ENCODE measurements at places on chromosomes 12 and 14.
A peak's percentile ranks its signal among the peaks of the same experiment; 100 is the strongest.

GRCh38 chr14:31657917-31658316, 96.7 kb downstream of the NUBPL start:
- no peak for DNase-seq

DNA sequence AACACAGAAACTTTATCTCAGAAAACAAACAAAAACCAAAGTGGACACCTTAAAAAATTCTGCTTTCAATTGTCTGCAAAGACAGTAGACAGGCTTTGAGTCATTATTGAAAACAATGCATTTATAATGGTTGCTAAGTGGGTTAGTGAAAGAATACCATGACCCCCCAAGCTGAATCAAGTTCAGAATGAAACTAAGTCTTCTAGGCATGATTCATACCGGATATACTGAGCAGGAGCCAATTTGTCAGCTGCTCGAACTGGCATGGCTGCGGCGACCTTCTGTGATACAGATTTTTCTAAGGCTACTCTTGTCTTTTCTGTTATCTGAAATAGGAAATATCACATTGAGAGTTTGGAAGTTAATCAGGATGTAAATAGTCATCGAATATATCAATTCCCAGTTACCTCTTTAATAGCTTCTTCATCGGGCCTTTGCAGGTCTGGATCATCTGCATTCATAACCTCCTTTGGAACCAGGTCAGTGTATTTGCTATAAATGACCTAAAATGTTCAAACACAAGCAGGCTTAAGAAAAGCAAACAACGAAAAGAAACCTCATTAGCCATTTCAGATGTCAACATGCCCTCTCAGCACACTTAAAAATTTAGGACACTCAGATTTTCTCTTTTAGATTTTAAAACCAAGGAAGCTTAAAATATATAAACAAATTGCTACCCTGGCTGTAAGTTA, 22.3 kb downstream of the SNW1 start:
- peak; percentile 2 for DNase-seq

DNA sequence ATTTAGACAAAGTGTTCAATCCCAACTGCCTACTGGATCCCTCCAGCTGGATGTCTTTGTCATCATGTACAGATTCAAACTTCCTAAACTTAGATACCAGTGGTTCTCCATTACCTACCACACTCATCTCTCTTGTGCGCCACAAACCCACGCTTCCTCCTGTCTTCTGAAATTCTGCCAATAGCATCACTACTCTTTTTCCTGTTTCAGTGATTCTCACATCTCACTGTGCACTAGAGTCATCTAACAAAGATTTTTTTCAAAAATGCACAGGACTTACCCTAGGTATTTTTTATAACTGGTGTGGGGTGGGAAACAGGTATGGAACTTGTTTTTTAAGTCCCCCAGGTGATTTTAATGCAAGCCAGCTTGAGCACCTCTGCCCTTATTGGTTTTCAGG, 5.9 kb downstream of the PSMB5 start:
- no peak for DNase-seq

- no peak for DNase-seq
Measured at GRCh38 chr12:52391618-52392002, 6.2 kb upstream of the KRT84 start.

DNA sequence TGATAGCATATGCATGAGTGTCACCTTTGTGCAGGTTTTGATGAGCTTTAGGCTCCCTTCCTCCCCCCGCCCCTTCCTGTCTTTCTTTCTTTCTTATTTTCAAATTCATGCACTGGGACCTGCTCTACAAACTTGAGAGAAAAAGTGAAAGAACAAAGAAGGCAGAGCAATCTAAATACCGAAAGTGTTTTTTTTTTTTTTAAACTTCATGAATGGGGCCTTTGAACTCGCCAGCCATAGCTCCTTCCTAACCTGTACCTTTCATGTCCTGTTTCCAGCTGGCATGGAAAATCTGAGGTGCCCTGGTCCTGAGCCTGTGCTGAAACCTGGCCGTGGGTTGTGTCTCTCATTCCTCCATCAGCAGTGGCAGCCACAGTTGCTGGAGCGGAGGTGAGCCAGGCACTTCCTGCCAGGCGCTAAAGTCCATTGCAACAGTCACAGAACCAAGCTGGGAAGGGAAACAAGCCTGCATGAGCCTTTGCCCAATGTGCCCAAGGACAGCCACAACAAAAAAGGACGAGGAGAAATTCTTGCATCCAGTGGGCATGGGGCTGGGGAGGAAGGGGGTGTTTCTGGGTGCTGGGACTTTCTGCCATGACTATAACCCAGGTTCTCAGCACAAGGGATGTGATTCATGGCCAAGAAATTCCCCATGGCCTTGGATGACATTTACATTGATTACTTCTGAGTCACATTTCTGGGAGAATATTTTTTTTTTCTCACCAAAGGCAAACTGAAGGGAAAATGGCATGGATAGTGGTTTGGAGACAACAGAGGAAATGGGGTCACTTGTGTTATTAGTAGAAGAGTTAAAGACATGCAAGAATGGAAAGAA, 102.7 kb downstream of the TMEM30B start:
- DNase-seq, result peak; percentile 97

DNA sequence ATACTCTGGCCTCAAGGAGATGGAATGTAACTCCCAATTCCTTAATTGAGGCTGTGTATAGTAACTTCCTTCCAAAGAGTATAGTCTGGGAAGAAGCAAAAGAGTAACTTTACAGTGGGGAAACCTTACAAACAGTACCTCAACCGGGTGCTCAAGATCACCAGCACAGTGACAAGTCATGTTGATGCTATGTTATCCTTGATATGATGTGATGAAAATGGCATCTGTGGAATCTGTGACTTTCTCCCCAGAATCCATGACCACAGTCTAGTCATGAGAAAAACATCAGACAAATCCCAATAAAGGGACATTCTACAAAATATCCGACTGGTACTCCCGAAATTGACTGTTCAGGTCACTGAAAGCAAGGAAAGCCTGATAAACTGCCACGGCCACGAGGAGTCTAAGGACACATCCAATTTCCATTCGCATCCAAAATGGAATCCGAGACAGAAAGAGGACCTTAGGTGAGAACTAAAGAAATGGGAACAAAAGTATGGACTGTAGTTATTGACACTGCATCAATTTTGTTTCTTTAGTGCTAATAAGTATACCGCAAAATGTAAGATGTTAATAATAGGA, 97.3 kb upstream of the FRMD6 start:
- peak; percentile 96 for DNase-seq

- DNase-seq, result no peak
Measured at GRCh38 chr12:96183734-96184370, 10.3 kb upstream of the ELK3 start.

GRCh38 chr12:16159571-16159970, 117.9 kb downstream of the SLC15A5 start:
- DNase-seq, result no peak

GRCh38 chr14:71437870-71438269, 494.4 kb upstream of the RGS6 start:
- no peak for DNase-seq

- no peak for DNase-seq
Measured at GRCh38 chr12:126761420-126761819, 1505.5 kb upstream of the TMEM132C start.

- DNase-seq, result peak; percentile 44
Measured at GRCh38 chr14:87049950-87050349, 943.0 kb downstream of the GALC start.

- DNase-seq, result no peak
Measured at GRCh38 chr12:106445959-106446358, 88.4 kb downstream of the POLR3B start.
